ENCODE measurements at places on chromosomes 4 and X.

DNA sequence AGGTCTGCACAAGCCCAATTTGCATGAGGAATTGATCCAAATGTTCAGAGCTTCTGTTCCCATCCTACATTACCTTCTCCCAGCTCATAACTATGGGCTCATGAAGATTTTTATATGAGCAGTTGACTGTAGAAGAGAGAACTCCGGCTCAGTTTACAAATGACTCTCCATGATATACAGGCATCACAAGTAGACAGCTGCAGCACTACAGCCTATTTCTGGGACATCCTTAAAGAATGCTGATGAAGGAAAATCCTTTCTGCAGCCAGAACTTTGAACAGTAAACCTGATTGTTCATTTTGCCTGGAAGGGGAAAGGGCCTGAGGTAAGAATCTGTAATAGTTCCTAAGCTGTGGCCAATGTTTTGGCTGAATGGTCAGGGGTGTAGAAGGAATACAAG lies 174.1 kb upstream of the CXCL13 start:
- no peak for DNase-seq

DNA sequence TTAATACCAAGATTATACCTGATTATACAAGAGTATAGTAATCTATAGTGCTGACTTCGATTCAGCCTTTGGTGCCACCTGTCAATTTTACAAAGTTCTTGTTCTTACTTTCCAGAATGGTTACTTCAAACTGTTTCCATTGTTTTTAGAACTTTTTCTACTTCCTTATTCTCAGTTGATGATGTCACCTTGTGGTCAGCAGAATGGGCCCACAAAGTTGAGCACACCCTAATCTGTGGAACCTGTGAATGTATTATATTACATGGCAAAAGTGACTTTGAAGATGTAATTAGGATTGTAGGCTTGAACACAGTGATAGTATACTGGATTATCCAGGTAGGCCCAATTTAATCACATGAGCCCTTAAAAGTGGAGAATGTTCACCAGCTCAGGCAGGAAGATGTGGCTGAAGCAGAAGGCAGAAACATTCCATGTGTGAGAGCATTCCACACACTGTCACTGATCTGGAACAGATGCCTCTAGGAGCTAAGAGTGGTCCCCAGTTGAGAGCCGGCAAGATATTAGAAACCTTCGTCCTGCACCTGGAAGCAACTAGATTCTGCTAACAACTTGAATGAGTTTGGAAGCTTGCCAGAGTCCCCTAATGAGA lies 6.3 kb upstream of the SGMS2 start:
- DNase-seq = no peak

DNA sequence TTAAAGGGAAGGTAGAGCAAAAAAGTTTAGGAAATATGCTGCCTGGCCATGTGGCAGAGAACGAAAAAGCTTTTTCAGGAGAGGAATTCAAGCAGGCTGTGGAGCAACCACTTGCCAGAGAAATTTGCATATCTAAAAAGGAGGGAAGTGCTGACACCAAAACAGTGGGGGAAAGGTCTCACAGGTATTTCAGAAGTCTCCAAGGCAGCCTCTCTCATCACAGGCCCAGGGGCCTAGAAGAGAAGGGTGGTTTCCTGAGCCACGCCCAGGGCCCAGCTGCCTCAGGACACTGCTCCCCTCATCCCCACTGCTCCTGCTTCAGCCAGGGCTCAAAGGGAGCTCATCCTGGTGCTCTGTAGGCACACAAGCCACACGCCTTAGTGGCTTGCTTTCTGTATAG lies 29.9 kb upstream of the STS start:
- no peak for DNase-seq

DNA sequence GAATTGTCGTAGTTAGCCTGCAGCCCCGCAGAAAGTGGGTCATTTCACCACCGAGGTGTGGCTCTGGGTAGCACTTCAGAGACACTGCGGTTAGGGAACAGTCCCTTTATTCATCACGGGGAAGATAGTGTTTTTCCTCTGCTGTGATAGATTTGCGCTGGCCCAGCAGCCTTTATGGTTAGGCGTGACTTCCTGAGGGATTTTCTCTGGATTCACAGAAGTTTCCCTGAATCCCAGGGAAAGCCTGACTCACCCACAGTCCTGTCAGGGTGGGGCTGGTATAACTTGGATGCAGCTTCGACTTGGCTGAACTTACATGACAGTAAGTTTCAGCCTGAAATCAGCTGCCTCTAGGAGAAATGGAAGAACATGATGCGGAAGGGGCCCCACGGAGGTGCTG lies 196.3 kb upstream of the HHIP start:
- DNase-seq = no peak

GRCh38 chrX:110341189-110342035 lies 17.2 kb upstream of the RTL9 start:
- DNase-seq = no peak

DNA sequence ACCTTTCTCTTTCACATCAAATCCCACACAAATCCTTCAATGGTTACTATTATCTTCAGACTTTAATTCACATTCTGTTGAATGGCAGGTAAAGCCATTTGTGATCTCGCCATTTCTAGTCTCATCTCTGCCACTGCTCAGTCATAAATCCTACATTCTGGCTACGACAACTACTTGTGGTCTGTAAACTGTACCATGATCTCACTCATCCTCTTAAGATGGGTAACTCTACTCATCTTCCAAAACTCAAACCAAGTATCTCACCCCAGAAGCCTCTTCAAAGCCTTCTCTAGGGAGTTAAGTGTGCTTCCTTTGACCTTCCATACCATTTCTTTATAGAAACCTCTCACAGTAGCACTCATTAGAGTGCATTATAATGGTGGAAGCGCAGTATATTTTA lies 101.8 kb downstream of the NEK1 start:
- no peak for DNase-seq

DNA sequence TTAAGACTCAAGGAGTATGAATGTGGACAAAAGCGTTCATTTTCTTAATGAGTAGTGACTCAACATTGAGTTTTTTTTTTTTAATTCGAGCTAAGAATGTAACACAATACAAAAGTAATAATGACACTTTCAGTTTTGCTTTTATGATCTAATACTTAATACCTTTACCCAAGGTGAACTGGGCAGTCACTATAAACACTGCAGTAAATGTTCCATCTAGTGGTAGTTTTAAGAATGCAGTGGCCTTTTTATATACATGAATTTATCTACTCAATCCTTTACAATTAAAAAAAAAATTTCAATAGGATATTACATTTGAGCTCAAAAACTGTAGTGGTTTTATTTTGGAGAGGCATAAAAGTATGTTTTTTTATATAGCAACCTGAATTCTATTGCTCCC lies 33.9 kb downstream of the PDK3 start:
- no peak for DNase-seq

- DNase-seq = no peak
These were observed 59.2 kb downstream of the NSUN7 start for GRCh38 chr4:40808926-40809457.

GRCh38 chr4:189279188-189279587 lies 661.5 kb upstream of the FRG1 start:
- no peak for DNase-seq

- DNase-seq = no peak
These were observed 250.8 kb downstream of the SLC39A8 start for GRCh38 chr4:102094481-102094880.

GRCh38 chr4:5734853-5735252 lies 23.9 kb downstream of the EVC start:
- DNase-seq = no peak

GRCh38 chr4:27027428-27027827 lies 166.8 kb downstream of the STIM2 start:
- DNase-seq = no peak

DNA sequence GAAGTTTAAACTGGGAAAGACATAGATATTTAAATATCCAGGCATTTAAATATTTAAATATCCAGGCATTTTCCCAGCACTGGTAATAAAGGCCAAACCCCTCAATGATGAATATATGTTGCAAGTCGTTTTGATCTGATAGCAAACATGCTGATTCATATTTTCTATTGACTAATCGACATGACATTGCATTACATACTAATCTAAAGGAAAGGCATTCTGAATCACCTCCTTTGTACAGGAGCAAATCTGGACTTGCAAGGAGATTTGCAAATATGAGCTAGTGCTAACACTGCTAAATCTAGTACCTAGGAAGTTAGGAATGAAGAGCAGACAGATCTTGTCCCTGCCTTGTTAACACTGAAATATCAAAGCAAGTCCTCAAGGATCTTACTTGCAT lies 207.3 kb downstream of the SLC7A11 start:
- no peak for DNase-seq

DNA sequence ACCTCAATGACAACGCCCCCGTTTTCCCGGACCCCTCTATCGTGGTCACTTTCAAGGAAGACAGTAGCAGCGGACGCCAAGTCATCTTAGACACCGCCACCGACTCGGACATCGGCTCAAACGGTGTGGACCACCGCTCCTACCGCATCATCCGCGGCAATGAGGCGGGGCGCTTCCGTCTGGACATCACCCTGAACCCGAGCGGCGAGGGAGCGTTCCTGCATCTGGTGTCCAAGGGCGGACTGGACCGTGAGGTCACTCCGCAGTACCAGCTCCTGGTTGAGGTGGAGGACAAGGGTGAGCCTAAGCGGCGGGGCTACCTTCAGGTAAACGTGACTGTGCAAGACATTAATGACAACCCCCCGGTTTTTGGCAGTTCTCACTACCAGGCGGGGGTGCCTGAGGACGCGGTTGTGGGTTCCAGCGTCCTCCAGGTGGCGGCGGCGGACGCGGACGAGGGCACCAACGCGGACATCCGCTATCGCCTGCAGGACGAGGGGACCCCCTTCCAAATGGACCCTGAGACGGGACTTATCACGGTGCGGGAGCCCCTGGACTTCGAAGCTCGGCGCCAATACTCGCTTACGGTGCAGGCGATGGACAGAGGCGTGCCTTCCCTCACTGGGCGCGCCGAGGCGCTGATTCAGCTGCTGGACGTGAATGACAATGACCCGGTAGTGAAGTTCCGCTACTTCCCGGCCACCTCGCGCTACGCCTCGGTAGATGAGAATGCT lies 2.2 kb downstream of the FAT4 start:
- DNase-seq = no peak

GRCh38 chr4:24912252-24913118 lies at the start of gene CCDC149:
TSS of gene CCDC149 (minus strand) at chr4:24913042. CDS start at chr4:24912864, 178 bp downstream.
- peak; percentile 79 for DNase-seq

DNA sequence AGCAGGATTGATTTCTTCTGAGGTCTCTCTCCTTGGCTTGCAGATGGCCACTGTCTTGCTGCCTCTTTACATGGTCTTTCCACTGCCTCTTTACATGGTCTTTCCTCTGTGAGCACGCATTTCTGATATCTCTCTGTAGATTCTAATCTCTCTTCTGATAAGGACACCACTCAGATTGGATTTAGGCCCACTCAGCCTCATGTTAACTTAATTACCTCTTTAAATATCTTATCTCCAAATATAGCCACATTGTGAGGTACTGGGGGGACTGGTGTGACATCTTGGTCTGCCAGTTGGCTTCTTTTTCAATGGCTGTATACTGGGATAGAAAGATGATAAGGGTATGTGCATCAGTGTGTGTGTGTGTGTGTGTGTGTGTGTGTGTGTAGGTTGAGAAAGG lies 153.7 kb downstream of the AWAT2 start:
- DNase-seq = no peak

- DNase-seq = no peak
These were observed 543.8 kb upstream of the ZFP42 start for GRCh38 chr4:187451776-187452175.

DNA sequence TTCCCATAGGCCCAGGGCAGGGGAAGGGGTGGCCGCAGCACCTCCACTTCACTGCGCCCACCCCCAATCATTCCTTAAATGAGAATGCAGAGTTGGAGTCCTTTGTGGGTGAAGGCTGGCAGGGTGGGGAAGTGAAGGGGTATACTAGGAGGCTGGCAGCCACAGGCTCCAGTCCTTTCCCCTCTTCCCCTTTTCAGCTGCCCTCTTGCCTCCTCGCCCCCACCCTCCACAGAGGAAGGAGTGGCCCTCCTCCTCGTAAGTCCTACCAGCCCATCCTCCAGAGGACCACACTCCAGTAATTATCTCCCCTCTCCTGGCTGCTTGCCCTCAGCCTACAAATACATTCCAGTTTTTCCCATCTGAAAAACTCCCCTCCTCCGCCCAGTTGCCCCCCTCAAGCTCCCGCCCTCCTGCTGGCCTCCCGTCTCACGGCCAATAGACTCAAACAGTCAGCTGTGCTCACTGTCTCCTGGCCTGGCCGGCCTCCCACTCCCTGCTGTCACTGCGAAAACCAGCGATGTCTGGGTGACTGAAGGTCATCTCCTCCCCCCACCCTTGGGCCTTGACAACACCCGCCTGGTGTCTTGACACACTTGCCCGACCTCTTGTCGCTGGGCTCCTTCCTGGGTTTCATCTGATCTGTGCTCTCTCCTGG lies 38.8 kb downstream of the EFNB1 start:
- no peak for DNase-seq

GRCh38 chr4:111937368-111937767 lies 207.9 kb upstream of the FAM241A start:
- DNase-seq = peak; percentile 2

GRCh38 chr4:139795527-139796314 lies 130.1 kb downstream of the MGST2 start:
- DNase-seq = no peak

GRCh38 chr4:88910101-88910500 lies 146.9 kb downstream of the FAM13A start:
- DNase-seq = no peak

Data from NCI-H2171 (cell line).